Astrocyte of the spinal cord (primary cell): ENCODE measurements at places on chromosomes 3 and 15.

- DNase-seq: no peak
These were observed 35.4 kb downstream of the AADACL2 start for GRCh38 chr3:151769175-151769574.

DNA sequence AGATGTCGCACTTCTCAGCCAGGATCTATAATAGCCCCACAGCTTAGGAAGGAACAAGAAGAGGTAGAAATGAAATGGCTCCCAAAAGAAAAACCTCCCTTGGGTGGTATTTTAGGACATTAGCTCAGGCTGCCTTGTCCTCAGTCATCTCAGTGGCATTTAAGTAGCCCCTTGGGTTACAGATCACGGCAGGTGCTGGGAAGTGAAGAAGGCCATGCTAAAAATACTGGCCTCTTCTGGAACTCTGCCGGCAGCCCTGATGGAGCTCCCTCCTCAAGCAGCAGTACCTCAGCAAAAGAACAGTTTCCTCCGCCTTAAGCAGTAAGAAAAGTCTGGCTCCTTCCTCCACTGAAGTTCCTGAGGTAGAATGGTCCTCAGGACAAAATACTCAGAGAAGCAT, 7.3 kb upstream of the TPM1 start:
- no peak for DNase-seq

DNA sequence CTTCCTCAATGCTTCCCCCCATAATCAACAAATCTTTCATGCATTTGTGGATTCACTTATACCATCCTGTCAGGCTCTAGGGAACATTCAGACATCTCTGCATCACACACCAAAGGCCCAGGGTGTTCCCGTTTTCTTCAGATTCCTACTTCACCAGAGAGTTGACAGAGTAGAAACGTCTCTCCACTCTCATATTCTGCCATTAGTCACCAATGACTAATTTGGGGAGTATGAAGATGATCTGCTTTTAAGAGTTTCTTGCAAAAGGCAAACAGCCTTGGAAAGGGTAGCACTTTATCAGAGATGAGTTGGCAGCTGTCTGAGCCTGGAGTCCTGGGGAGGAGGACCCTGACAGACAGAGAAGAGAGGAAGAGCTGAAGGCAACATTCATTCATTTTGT, 55.8 kb upstream of the DGKG start:
- peak; percentile 79 for DNase-seq

DNA sequence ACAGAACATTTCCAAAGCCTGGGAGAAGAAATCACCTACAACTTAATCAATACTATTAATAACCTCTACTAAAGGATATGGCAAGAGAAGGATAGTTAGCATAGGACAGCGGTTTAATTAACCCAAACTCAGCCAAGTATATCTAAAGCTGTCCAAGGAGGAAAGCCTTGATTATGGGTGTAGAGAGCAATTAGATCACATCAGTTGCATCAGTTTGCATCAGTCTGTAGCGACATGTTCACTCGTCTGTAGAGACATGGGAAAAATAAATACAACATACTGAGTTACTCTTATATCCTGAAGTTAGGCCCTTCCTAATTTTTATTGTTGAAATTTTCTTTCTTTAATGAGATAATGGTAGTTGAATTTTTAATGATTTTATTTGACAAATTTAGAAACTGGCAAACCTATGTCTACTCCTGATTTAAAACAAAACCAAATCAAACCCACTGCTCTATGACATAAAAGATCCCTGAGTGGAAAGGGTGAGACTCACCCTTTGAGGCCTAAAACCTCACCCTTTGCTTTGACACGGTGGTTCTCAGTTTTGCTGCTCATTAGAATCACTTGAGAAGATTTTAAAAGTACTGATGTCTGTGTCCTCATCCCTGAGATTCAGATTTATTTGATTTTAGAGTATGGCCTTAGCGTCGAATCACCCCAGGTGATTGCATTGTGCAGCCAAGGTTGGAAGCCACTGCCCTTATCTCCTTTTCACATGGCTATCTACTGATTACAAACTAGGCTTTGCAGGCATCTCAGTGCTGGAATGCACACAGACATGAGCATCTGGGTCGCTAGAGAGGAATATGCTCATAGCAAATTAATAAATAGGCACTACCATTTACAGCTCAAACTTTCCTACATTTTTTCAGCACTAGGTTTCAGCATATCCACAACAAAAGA, 2.8 kb upstream of the CLRN1 start:
- no peak for DNase-seq

- DNase-seq: peak; percentile 89
These were observed 225.5 kb upstream of the IL12A start for GRCh38 chr3:159763011-159763601.

- no peak for DNase-seq
These were observed 141.7 kb upstream of the LRIG1 start for GRCh38 chr3:66642484-66642883.

- peak; percentile 55 for DNase-seq
These were observed 3.0 kb downstream of the ARHGAP31 start for GRCh38 chr3:119297169-119297568.

GRCh38 chr15:59196416-59196815, 10.2 kb upstream of the LDHAL6B start:
- no peak for DNase-seq

DNA sequence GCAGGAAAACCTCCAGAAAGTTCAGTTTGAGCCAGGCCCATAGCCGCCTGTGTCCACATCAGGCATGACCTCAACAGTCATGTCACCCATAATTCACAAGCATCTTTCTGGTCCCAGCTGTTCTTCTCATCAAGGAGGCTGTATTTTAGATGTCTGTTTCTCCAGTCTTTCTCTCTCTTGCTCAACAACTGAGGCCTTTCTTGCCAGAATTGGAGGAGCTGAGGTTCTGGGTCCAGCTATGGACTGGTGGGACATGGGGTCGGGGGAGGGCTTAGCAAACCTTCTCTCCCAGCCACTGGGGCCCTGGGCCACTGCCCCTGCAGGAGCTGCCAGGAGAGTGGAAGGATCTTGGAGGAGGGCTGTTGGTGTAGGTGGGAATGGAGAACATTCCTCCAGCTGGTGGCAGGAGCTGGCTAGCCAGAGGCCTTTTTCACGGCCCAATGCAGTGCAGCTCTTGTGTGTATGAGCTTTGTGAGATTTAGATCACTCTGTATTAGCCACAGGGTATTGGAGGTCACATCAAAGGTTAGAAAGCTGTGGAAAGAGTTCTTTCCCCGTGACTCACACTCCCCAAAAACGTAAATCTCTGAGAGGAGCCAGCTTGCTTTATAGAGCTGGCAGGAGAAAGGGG, 23.5 kb downstream of the MAGEF1 start:
- peak; percentile 82 for DNase-seq

- DNase-seq: no peak
These were observed 70.0 kb upstream of the SKOR1 start for GRCh38 chr15:67755264-67755663.

GRCh38 chr3:42666022-42666421, 12.5 kb downstream of the ZBTB47 start:
- DNase-seq: no peak

- DNase-seq: no peak
These were observed 17.7 kb downstream of the CMTM8 start for GRCh38 chr3:32256206-32256605.

DNA sequence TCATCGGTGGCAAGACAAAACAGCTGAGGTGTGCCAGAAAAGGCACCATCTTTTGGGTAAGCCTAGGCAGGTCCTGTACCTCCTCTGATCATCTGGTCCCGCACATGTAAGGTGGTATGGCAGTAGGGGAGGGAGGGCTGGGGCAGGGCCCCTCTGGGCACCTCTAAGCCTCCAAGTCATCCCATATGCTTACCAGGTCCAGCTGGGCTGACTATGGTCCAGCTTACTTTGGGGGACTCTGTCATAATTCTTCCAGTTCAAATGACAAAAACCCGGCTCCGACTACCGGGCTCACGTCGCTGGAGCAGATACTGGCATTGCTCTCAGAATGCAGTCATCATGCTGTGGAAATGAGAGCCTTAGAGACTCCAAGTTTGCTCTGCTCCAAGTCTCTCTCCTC, 1.9 kb upstream of the RAB6B start:
- no peak for DNase-seq

DNA sequence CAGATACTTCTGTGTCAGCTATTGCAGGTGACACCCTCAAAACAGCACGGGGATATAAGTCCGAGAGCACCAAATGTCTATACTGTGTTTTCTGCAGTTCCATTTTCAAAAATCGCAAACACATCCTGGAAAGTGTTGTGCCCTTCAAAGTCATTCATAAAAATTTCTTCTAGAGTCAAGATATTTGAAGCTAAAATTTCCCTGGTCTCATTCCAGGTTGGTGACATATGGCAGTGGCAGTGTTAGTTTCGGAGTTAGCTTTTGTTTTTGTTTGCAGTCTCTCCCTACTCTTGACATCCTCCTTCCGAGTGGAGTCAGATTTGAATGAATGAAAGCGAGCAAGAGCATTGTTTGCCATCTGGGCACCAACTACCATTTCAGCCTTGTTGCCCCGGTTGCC, 3.2 kb upstream of the FSIP1 start:
- DNase-seq: no peak

DNA sequence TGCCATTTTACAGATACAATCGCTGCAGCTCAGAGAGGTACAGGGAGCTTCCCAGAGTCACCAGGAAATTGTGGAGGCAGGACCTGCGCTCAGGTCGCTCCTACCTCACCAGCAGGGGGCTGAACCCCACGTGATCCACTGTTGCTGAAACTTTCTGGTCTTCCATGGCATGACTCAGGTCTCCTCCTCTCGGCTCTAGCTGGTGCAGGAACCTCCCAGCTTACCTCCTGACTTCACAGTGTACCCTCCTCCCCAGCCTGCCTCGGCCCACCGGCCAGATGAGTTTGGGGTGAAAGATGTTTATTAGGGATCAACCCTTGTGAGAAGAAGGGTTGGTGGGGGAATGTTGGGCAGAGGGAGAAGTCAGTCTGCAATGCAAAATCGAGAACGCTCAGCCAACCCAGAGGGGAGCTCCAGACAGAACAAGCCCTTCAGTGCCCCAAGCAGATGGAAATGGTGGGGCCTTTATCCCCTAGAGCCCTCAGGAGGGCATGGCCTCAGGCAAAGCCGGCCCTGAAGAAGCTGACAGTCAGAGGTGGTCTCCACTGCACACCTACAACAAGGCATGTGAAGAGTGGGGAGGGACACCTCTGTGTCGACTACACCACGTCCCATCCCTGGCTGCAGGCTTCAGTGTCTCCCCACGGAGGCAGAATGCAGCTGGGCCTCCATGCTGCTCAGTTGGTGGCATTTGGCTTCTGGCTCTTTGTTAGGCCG, 118.6 kb upstream of the PRR20G start:
- no peak for DNase-seq

GRCh38 chr15:66169023-66169422, 84.5 kb downstream of the MEGF11 start:
- no peak for DNase-seq

DNA sequence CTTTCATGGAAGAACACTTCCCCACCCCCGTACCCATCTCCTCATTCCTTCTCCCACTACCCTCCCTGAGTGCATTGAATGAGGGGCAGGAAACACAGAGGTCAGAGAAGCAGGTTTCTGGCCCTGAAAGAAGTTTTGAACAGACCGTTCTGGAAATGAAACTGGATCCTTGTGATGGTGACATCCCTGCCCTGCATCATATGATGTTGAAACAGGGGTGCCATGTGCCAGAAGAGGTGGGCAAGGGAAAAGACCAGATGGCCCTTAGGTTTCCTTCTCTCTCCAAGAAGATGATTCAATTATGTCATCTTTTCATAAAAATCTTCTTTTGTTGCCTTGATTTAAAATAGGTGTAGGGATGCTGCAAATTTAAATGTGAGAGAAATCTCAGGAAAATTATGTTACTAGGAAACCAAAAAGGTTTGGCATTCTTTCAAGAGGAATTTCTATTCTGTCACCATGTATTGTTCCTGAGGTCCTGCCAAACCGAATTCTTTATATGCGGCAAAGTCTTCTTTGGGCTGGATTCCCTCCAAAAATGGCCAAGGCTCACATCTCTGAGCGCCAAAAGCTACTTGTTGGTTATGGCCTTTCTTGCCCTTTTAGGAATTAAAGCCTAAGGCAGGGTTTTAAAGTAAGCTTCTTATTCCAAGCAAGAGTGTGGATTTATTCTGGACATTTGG, 19.9 kb upstream of the TNFAIP8L3 start:
- peak; percentile 63 for DNase-seq

GRCh38 chr15:31758126-31758525, 272.2 kb upstream of the CHRNA7 start:
- no peak for DNase-seq

- peak; percentile 39 for DNase-seq
These were observed 26.0 kb downstream of the FBLN2 start for GRCh38 chr3:13574798-13575451.

DNA sequence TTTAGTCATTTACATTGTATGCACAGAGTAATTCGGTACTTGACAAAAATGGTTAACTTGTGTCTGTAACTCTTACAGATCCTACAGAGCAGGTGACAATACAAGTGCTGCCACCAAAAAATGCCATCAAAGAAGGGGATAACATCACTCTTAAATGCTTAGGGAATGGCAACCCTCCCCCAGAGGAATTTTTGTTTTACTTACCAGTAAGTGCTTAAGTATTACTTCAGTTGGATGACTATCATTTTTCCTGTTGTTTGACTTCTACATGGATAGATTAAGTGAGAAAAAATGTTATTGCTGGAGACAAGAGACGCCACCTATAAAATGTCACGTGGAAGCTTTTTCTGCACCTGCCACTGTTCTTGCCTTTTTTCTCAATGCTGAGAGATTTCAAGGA, 173.2 kb downstream of the ALCAM start:
- DNase-seq: no peak

GRCh38 chr3:125042725-125043406, 12.9 kb downstream of the HEG1 start:
- peak; percentile 59 for DNase-seq

- peak; percentile 30 for DNase-seq
These were observed 481.2 kb upstream of the WNT5A start for GRCh38 chr3:55968331-55968730.

DNA sequence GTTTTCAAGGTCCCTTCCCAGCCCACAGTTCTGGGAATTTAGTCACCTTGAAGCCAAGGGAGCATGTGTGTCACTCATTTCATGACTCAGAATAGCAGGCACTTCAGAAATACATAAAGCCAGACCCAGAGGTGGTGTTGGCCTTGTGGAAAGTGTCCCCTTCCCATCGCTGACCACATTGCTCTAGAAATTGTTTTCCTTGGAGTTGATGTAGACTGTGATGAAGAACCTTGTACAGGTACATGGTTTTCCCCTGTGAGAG, 158.8 kb downstream of the SLCO3A1 start:
- no peak for DNase-seq

GRCh38 chr3:132325634-132326033, 8.4 kb downstream of the ACP3 start:
- DNase-seq: no peak

GRCh38 chr3:47267490-47267824, 15.1 kb downstream of the KIF9 start:
- DNase-seq: no peak

GRCh38 chr3:110327870-110328269, 743.7 kb upstream of the NECTIN3 start:
- DNase-seq: peak; percentile 31

- no peak for DNase-seq
These were observed 120.8 kb upstream of the PHLDB2 start for GRCh38 chr3:111738238-111738637.

- DNase-seq: no peak
These were observed 281.9 kb upstream of the LRRFIP2 start for GRCh38 chr3:37456270-37456708.

- DNase-seq: peak; percentile 45
These were observed 90.9 kb downstream of the RAP2B start for GRCh38 chr3:153252963-153253362.
